ENCODE measurements at places on chromosomes 3 and 15. TPM values are rescaled to one million over a fixed set of nuclear protein-coding genes. Genes with fewer than 3 reads are reported as not detected.

Gene LDHAL6B
- not detected for total RNA-seq

Gene SETD5
- 34.2 TPM for total RNA-seq

Gene PLSCR2
- not detected for total RNA-seq

Gene GXYLT2
- 0.09 TPM for total RNA-seq

Gene EPHA6
- under 0.01 TPM for total RNA-seq

Gene STX19
- not detected for total RNA-seq

Gene APBA2
- 40.9 TPM for total RNA-seq

Gene SNUPN
- total RNA-seq, result 14.2 TPM

Gene FAM107A
- total RNA-seq, result 0.09 TPM

Gene TRPM1
- 0.11 TPM for total RNA-seq

Gene CEP152
- total RNA-seq, result 1.6 TPM

Gene GOLGA6L10
- 0.22 TPM for total RNA-seq

Gene PP2D1
- total RNA-seq, result not detected

Gene GNB4
- total RNA-seq, result 75.2 TPM

Gene IL17RB
- total RNA-seq, result under 0.01 TPM

Gene SPTBN5
- 1.0 TPM for total RNA-seq

Gene NMB
- 3.5 TPM for total RNA-seq

Gene SLC24A5
- total RNA-seq, result not detected

Gene DUOXA1
- total RNA-seq, result not detected

Gene KCNAB1
- not detected for total RNA-seq

All from dermis lymphatic vessel endothelial cell (primary cell).